Activated T-cell treated with anti-CD3 and anti-CD28 coated beads for 24 hours (primary cell): ENCODE measurements at places on chromosomes 5 and 9.

DNA sequence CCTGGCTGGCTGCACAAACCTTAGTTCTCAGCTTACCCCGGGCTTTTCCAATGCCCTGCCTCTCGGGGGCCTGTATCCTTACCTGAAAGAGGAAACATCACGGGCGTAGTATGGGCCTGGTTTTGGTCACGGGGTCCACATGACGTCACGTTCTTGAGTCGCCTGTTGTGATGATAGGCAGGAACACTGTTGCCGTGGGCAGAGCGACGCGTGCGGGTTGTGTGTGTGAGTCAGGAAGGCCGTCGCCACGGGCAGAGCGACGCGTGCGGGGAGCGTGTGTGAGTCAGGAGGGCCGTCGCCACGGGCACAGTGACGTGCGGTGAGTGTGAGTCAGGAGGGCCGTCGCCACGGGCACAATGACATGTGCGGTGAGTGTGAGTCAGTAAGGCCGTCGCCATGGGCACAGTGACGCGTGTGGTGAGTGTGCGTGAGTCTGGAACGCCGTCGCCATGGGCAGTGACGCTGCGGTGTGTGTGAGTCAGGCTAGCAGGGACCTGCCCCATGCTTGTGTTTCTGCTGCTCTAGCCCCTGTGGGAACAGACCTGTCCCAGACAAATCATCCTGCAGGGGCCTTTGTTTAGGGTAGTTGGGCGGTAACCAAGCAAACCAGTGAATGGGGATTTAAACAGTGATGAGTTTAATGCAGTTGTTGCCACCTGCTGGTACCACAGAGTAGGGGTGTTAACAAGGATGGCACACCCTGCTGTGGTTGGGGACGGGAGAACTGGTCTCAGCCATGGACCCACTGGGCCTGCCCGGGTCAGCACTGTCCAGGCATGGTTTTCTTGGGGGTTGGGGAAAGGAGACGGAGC is 19.8 kb downstream of the TRIP13 start:
- peak; percentile 57 for DNase-seq

- DNase-seq, result no peak
Measured at GRCh38 chr5:145829708-145830361, 5.3 kb downstream of the PRELID2 start.

DNA sequence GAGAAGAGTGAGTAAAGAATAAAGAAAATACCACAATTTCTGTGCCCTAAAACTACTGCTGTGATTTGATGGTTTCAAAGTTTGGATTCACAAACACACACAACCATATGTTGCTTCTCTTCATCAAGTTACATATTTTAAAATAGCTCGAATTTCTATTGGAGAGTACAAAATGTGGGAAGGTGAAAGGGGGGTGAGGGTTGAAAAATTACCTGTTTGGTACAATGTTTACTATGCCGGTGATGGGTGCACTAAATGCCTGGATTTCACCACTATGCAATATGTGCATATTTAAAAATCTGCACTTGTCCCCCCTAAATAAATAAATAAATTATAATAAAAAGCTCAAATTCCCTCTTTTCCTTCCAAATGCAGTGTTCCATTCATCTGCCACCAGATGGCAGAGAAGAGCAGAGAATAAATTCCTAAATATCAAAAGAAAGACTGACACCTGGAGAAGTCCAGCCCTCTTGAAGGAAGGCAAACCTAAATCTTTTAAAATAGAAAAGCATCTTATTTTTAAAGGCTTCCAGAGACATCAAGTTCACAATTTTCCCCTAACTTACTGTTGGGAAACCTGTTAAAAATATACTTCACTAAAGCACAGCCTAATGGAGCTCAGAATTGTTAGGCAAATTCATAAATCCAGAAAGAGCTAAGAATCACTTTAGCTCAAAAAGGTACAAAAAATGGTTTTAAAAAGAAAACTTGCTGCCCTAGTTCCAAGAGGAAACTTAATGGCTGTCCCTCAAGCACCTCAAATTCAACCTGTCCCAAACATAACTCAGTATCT is 24.8 kb upstream of the HNRNPA0 start:
- DNase-seq, result no peak

- DNase-seq, result no peak
Measured at GRCh38 chr9:85168412-85168811, 498.9 kb downstream of the NTRK2 start.

GRCh38 chr9:133049043-133049442 is 12.7 kb upstream of the CEL start:
- no peak for DNase-seq
